ENCODE measurements at places on chromosomes 13 and 19. TPM values are rescaled to one million over a fixed set of nuclear protein-coding genes. Genes with fewer than 3 reads are reported as not detected.

DNA sequence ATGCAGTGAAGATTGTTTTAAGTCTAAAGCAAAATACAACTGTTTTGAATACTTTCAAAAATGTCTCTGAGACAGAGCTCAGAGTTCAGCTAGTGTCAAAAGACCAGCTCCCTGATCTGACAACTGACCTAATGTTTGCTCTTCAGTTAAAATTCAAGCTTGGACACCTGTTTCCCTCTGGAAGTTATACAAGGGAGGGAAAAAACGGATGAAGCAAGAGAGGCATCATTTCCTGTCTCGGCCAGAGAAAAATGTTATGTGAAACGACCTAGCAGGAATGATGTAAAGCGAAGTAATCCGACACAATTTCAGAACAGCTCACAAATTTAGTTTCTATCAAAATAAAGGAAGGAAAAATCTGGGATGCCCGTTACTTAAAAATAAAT lies 59.4 kb downstream of the ZAR1L start:
- peak; percentile 2 for DNase-seq

DNA sequence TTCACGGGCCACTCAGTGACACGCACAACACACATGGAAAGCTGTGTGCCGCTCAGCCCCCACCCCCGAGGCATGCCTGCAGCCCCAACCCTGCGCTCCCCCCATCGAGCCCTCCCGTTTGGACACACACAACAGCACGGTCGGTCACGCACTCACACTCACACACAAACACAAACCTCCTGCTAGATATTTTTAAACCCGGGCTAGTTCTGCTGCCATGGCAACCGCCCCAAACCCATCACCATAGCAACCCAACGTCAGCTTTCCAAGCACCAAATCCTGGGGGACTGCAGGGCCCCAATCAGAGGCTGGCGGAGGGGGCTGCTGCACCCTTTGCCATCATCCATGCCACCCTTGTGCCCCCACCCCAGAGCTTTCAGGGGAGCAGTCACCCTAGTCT lies 2.5 kb upstream of the NOVA2 start:
- DNase-seq = no peak

- DNase-seq = no peak
Observed at GRCh38 chr13:111961236-111961635, 105.7 kb upstream of the SOX1 start.

- DNase-seq = peak; percentile 100
Observed at GRCh38 chr19:2900296-2901252, at the start of gene ZNF57. Gene ZNF57, plus strand, starts transcription at chr19:2900928. Its CDS starts 118 bp downstream, at chr19:2901046.

DNA sequence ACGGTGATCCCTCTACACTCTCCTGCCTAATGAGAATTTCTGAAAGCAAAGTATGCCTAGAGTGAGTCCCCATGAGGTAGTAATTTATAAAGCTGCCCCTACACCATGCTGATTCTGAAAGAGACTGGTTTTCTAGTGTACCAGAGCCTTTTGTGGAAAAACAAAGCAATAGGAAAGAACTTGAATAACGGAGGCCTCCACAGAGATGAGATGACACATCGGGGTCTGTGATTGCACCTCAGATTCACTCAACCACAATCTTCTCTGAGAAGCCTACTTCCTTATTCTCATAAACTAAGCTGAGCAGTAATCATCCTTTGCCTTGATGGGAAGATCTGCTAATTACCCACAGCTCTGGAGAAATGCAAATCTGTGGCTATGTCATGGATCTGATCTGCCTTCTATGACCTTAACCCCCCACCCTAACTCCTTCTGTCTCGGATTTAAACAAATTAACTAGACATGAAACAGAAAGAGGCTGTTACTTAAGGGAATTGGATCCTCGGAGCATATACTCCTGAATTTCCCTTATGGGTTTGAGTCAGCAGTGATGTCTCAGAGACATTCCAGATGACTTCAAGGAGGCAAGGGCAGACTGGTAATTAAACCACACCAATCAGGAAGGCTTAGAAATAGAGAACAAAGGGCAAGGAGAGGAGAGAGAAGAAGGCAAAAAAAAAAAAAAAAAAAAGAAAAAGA lies 128.0 kb downstream of the DCT start:
- peak; percentile 38 for DNase-seq

DNA sequence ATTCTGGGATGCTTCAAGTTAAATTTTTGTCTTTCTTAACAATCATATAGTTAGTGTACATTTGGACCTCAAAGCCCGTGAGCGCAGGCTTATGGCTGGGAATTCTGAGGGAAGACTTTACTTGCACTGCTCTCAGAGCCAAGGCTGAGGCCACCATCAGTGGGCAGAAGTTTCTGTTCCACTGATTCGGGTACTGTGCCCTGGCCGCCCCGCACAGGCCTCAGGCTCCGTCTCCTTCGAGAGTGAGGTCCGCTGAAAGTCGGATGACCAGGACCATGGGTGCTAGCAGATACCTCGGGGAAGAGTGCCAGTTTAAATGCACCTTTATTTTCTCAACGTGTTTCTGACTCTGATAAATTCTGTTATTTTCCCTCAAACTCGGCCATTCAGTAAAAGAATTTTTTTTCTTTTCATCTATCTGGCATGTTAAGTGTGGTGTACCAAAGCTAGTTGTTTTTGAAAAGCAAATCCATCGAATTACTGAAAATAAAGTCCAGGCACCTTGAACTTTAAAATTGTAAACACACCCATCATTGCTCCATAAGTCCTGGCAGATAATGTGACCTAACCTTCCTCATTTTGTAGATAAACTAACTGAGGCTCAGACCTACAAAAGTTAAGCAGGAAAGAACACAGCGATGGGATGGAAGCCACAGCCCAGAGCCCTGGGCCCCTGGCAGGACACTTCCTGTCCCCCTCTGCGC lies 126.7 kb downstream of the SOX1 start:
- DNase-seq = no peak

GRCh38 chr19:17829855-17830566 lies 8.7 kb upstream of the INSL3 start:
- peak; percentile 80 for DNase-seq

- DNase-seq = no peak
Observed at GRCh38 chr19:35224681-35225571, 3.6 kb downstream of the FAM187B start.

- peak; percentile 100 for DNase-seq
Observed at GRCh38 chr19:32373585-32374295, 28.3 kb downstream of the ZNF507 start.

GRCh38 chr13:97262058-97262457 lies 39.9 kb downstream of the MBNL2 start:
- no peak for DNase-seq

GRCh38 chr13:37303606-37304005 lies 198.1 kb upstream of the CSNK1A1L start:
- DNase-seq = no peak

DNA sequence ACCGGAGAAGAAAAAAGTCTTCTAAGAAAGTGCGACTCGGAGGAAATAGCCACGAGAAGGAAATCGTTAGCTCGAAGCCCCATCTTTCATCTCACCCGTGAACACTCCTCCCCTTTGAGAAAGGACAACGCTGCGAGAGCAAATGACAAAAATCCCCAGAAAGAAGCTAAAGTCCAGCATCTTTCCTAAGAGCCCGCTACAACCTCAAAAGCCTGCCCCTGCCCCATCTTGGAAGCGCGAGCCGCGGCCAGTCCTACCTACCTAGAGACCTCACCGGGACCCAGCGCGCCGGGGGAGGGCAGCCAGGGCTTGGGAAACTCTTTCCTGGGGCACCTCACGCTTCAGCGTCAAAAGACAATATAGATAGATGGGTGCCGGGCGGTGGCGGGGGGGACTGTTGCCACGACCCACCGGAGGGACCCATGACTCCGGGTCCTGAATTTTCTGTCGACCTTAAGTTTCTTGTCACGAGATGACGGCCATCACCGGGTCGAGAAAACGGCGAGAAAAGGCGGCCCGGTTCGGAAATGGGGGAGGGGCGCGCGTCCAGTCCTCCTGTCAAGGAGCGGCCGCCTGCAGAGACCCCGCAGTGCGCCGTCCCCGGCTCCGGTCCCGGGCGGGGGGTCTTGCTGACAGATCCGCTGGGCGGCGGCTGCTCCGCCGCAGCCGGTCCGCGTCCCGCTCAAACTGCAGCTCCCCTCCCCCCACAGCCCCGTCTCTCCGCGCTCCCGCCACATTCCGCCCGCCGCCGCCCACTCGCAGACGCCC lies 65.9 kb downstream of the KCNRG start:
- DNase-seq = no peak

DNA sequence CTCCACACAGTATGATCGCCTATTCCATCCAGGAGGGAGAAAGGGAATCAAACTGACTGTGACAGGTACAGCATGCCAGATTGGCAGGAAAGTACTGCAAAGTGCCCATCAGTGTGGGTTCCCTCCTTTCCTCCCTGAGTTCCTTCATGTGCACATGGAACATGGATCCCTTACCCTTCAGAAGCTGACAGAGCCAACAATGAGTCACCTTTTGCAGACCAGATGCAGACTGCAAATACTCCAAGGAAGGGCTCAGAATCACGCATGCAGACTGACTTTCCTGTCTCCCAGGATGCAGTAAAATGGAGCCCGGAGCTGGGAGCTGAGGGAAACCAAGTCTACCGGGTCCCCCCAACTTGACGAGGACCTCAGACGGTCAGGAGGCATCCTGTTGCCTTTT lies 41.8 kb downstream of the SACS start:
- no peak for DNase-seq

- no peak for DNase-seq
Observed at GRCh38 chr13:43301346-43301969, 278.1 kb downstream of the DNAJC15 start.

PSPC1 gene
- 76.0 TPM for total RNA-seq

ZNF610 gene
- total RNA-seq = 1.3 TPM

URAD gene
- not detected for total RNA-seq

CD209 gene
- total RNA-seq = not detected

GNG7 gene
- total RNA-seq = 1.1 TPM

LILRA1 gene
- total RNA-seq = not detected

IGFL3 gene
- 0.53 TPM for total RNA-seq

OVOL3 gene
- total RNA-seq = not detected

CEBPA gene
- 4.3 TPM for total RNA-seq
